ENCODE measurements at places on chromosomes 1 and 21. TPM values are rescaled to one million over a fixed set of nuclear protein-coding genes. Genes with fewer than 3 reads are reported as not detected.

LRRN2 gene
- 11.6 TPM for polyA plus RNA-seq

SLC25A34 gene
- polyA plus RNA-seq, result 4.7 TPM

SPRR2A gene
- not detected for polyA plus RNA-seq

FAM163A gene
- 0.63 TPM for polyA plus RNA-seq

SERPINC1 gene
- 0.37 TPM for polyA plus RNA-seq

C1orf87 gene
- polyA plus RNA-seq, result 0.11 TPM

SYCP1 gene
- polyA plus RNA-seq, result 0.36 TPM

- DNase-seq, result no peak
Observed at GRCh38 chr1:88141499-88142074, 542.5 kb upstream of the PKN2 start.

- no peak for DNase-seq
Observed at GRCh38 chr1:29380532-29380931, 144.2 kb downstream of the PTPRU start.

DNA sequence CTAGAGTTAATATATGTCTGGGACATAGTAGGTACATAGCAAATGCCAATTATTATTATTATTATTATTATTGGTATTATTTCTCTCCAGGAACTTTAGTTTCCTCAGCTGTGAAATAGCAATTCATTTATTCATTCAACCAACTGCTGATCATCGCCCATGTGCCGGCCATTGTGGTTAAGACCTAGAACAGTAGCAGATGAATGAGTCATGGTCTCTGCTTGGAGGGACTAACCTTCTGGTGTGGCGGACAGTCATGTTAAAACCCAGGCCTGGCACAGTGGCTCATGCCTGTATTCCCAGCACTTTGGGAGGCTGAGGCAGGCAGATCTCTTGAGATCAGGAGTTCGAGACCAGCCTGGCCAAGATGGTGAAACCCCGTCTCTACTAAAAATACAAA lies 23.8 kb upstream of the LDLRAP1 start:
- DNase-seq, result no peak

- no peak for DNase-seq
Observed at GRCh38 chr1:207248544-207249198, 72.8 kb upstream of the CD55 start.

GRCh38 chr1:206633708-206634121 lies 1.6 kb upstream of the DYRK3 start:
- DNase-seq, result no peak

DNA sequence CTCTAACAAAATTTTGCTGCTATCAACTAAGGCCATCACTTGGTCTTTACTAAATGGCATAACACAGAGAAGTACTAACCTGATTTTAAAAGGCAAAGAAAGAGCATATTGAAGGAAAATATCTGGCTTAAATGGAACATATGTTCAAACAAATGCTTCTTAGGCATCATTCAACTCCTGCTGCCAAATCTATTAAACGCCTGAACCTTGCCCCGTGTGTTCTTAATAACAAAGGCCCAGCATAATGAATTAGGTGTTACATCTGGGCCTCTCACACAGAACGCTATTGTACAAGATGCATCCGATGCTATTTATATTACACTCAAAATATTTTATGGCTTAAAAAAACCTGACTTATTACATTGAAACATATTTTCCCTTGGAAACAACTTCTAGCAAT lies 48.4 kb downstream of the B3GALNT2 start:
- DNase-seq, result no peak

DNA sequence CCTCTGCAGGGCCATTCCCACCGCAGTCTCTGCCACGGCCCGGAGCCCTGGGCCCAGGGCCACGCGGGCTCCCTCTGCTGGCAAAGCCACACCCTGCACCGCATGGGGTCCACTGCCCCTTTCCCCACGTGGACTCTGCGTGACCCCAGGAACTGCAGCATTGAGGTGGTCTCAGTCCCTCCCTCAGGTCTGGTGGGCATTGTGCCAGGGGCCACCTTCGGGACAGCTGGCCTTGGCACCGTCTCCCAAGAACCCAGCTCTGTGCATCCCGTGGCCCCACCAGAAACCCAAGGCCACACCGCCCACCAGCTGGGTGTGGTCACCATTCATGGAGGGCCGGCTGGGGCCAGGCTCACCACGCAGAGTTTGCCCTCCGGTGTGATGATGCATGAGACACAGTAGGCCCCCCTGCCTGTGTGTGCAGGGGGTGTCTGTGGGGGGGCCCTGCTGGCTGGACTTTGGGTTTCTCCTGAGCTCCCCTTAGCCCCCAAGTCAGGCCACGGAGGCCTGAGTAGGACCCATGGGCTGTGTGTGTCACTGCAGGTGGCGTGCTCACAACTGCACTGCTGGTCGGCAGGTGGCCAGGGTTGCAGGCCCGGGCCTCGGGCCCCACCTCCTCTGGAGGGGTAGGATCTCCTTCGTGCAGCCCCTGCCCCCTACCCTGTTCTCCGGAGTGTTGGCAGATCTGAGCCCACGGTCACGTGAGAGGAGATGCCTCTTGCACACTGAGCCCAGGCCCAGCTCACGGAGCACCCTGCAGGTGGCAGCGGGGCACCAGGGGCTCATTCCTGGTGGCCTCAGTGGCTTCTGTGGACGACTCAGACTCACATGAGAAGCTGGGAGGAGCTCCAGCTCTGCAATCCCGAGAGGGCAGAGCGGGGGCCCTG lies 5.8 kb downstream of the VWA1 start:
- no peak for DNase-seq

GRCh38 chr1:9589144-9589718 lies 520 bp downstream of the TMEM201 start:
- DNase-seq, result no peak

GRCh38 chr21:31201548-31201947 lies 142.5 kb downstream of the TIAM1 start:
- no peak for DNase-seq

GRCh38 chr1:77631302-77631701 lies 51.2 kb downstream of the ZZZ3 start:
- no peak for DNase-seq

DNA sequence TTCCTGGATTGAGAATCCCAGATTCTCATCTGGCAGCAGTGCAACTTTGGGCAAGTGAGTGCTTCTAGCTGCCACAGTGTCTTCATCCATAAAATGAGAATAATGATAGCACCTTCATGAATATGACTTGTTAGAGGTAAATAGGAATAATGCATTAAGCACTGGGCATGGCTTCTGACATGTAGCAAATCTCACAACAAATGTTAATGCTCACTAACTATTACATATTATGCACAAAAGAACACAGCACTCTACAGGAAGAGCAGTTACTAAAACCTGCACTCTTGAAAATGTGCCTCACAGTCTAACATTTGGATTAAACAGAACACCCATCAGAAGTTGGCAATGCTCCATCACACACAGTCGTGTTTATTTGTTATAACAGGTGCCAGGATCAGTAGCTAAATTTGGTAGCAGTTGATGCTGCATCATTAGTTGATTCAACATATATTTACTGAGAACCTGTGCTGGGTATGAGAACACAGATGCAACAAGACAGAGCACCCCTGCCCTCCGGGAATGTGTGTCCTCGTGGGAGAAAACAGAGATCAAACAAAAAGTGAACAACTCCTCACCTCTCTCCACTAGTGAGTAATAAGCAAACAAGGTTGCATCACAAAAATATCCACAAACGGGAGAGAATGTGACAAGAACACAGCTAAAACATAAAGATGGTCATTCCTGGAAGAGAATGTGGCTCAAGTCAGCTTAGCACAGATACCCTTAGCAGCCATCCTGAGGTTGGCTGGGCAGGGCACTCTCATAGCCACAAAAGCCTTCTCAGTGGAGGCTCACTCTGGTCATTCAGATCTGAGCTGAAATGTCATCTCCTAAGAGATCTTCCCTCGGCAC lies 26.2 kb upstream of the LBR start:
- DNase-seq, result no peak

GRCh38 chr1:90074970-90075391 lies 80.1 kb downstream of the ZNF326 start:
- no peak for DNase-seq

GRCh38 chr1:53381790-53382401 lies 54.0 kb upstream of the LRP8 start:
- DNase-seq, result no peak

DNA sequence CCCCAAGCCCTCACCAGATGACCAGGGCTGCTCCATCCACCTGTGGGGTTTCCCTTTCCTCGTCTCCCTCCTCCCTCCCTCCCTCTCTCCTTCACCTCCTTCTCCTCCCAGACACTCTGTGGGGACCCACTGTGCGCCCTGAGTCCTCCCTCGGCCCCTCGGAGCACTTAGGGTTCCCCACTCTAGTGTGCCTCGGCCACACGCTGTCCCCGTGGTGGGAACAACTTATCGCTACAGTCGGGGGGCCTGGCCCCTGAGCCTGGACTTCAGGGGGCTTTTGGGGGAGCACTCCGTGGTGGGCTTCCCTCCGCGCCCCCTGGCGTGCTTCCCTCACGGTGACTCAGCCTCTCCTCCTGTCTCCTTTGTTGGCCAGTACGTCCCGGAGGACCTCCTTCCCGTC lies 27.5 kb downstream of the CSTB start:
- no peak for DNase-seq

GRCh38 chr1:168134132-168134531 lies 2.6 kb downstream of the GPR161 start:
- no peak for DNase-seq

DNA sequence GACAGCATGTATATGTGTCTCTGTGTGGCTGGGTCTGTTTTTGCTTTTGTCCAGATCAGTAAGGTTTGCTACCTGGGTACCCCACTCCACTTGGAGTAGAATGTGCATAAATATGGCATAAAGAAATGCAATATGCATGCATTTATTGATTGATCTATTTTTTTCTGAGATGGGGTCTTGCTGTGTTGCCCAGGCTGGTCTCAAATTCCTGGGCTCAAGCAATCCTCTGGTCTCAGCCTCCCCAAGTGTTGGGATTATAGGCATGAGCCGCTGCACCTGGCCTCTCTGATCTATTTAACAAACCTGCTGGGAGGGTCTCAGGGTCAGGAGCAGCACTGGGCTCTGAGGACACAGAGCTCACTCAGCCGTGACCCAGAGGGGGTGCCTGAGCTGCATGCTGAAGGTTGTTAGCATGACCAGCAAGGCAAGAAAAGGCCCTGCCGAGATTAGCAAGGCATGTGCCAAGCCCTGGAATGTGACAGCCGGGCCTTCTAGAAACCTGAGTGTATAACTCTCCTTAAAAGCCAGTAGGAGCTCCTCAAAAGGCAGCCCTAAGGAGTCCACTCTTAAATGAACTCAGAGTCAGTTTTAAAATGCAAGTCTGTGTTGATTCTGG lies 22.5 kb downstream of the PCSK9 start:
- no peak for DNase-seq

DNA sequence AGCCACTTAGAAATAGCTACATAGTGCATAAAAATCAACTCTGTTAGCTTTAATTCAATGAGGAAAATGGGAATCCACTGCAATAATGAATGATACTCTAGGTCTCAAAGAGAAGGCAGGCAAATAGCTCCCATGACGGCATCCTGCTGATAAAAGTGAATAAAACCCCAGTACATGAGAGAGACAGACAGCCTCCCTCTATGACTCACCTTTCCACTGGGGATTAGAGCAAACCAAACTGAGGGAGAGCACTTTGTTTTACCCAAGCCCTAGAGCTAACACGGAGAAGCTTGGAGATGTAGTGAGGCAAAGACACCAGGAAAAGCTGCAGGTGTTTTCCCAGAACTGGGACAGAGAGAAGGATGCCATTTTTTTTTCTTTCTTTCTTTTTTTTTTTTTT lies 621.9 kb downstream of the LRRIQ3 start:
- DNase-seq, result no peak

DNA sequence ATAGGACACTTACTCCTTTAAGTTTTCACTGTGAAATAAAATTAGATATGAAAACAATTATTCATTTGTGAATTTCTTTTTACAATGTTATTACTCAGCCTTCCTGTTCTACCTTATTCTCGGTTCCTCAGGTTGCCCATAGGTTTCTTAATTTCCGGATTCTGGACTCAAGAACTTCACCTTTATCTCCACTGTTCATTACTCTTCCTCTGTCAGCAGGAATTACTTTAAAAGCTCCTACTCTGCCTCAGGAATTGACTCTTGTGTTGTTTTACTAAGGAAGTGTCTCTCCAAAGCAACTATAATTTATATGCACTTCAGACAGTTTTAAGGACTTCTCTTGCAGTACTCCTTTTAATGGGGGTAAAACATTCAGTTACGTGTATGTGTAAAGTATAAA lies 123.8 kb downstream of the OSBPL9 start:
- no peak for DNase-seq

- DNase-seq, result no peak
Observed at GRCh38 chr1:171257607-171258076, 9.3 kb downstream of the FMO1 start.

GRCh38 chr1:36725151-36725550 lies 242.4 kb upstream of the CSF3R start:
- no peak for DNase-seq

DNA sequence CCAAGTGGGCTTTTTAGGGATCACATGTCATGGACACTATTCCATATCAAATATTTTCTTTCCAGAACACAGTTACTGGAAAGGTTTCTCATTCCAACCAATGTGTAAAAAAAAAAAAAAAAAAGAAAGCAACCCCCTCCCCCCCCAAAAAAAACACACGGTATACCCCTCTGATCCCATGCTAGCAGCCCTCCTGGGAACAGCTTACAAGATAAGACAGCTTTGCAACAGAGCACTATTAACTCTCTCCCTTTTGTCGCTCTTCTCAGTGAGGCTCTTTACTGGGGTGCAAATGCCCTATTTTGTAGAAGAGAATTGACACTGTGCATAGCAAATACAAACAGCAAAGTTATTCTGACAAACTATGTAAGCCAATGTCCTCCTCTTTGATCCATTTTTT lies 161.2 kb downstream of the NTMT2 start:
- DNase-seq, result no peak

GRCh38 chr1:34403156-34403555 lies 226.4 kb downstream of the C1orf94 start:
- DNase-seq, result no peak

- peak; percentile 78 for DNase-seq
Observed at GRCh38 chr1:116485071-116485735, 85.6 kb downstream of the CD58 start.

GRCh38 chr1:7265771-7266371 lies 480.6 kb downstream of the CAMTA1 start:
- no peak for DNase-seq

- DNase-seq, result no peak
Observed at GRCh38 chr1:44557778-44558177, 116.5 kb downstream of the TMEM53 start.

GRCh38 chr1:171468120-171468750 lies 17.1 kb upstream of the PRRC2C start:
- DNase-seq, result no peak

DNA sequence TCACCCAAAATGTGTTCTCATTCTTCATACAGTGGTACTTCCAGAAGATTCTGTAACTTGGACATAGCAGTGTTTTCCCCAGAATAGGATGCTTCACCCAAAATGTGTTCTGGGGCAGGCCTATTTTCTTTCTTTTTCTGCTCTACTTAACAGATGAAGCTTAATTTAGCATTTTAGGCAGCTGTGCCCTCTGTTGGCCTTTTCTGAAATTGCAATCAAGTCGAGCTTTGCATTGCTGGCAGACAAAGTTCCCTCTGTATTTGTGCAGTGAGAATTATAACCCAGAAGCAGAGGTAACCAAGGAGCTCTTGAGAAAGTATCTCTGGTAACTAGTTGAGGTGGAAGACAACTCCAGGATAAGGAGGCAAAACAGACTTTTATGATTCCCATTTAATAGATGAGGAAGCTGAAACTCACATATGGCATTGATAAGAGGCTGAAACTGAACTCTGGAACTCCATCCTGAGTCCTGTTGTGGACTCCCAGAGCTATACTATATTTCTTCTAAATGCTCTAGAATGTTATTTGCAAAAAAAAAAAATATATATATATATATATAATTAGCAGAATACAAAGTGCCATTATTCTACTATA lies 50.3 kb upstream of the L1TD1 start:
- DNase-seq, result peak; percentile 22

- DNase-seq, result no peak
Observed at GRCh38 chr21:35291973-35292627, 243.0 kb upstream of the RUNX1 start.

Data from left renal pelvis (tissue), 4 donors.